ENCODE measurements at places on chromosomes 7 and 10. TPM values are rescaled to one million over a fixed set of nuclear protein-coding genes. Genes with fewer than 3 reads are reported as not detected.

GJD4 gene
- 0.22 TPM for total RNA-seq

SUMF2 gene
- 234 TPM for total RNA-seq

ZNF117 gene
- total RNA-seq, result 12.9 TPM

GNA12 gene
- 24.8 TPM for total RNA-seq

RET gene
- total RNA-seq, result 0.32 TPM

TACC2 gene
- total RNA-seq, result 14.1 TPM

SMIM30 gene
- total RNA-seq, result 71.8 TPM

PNLIPRP1 gene
- not detected for total RNA-seq

ICA1 gene
- 11.3 TPM for total RNA-seq

NYAP1 gene
- total RNA-seq, result 1.8 TPM

WEE2 gene
- total RNA-seq, result not detected

DGKI gene
- total RNA-seq, result 8.3 TPM

JAKMIP3 gene
- total RNA-seq, result 0.54 TPM

CFAP46 gene
- total RNA-seq, result 1.4 TPM

SEMA3E gene
- total RNA-seq, result 4.2 TPM

LIPF gene
- not detected for total RNA-seq

CHAT gene
- not detected for total RNA-seq

NCF1 gene
- not detected for total RNA-seq

MUC3A gene
- total RNA-seq, result not detected

EPO gene
- total RNA-seq, result not detected

VWC2 gene
- total RNA-seq, result under 0.01 TPM

ZFAND4 gene
- total RNA-seq, result 8.8 TPM

SLC26A5 gene
- total RNA-seq, result not detected

PTTG1IP2 gene
- not detected for total RNA-seq

VGF gene
- total RNA-seq, result not detected

PITX3 gene
- total RNA-seq, result 0.13 TPM

SNCG gene
- 17.6 TPM for total RNA-seq

DCLRE1C gene
- total RNA-seq, result 21.4 TPM

DNAH11 gene
- total RNA-seq, result 0.39 TPM

RPP38 gene
- total RNA-seq, result 14.2 TPM

ASB10 gene
- not detected for total RNA-seq

CPA2 gene
- 0.43 TPM for total RNA-seq

HOXA10 gene
- total RNA-seq, result 30.6 TPM

IFT22 gene
- 39.5 TPM for total RNA-seq

LRRD1 gene
- total RNA-seq, result 0.65 TPM

THNSL1 gene
- 4.2 TPM for total RNA-seq

IL2RA gene
- not detected for total RNA-seq

SND1 gene
- 226 TPM for total RNA-seq

YKT6 gene
- 82.8 TPM for total RNA-seq

ELOVL3 gene
- 0.65 TPM for total RNA-seq

AZGP1 gene
- not detected for total RNA-seq

EPHA1 gene
- not detected for total RNA-seq

ZNF25 gene
- total RNA-seq, result 15.2 TPM

PIP gene
- not detected for total RNA-seq

TFPI2 gene
- 16.0 TPM for total RNA-seq

ADAM22 gene
- total RNA-seq, result 1.0 TPM

SLIT1 gene
- under 0.01 TPM for total RNA-seq

ANKRD30A gene
- total RNA-seq, result not detected

PTPRZ1 gene
- not detected for total RNA-seq

ZNF488 gene
- 0.13 TPM for total RNA-seq

RTKN2 gene
- total RNA-seq, result 2.1 TPM

TMEM213 gene
- total RNA-seq, result not detected

CACNA2D1 gene
- 21.7 TPM for total RNA-seq

PPP1R9A gene
- total RNA-seq, result under 0.01 TPM
